ENCODE measurements at places on chromosomes 7 and 10.

DNA sequence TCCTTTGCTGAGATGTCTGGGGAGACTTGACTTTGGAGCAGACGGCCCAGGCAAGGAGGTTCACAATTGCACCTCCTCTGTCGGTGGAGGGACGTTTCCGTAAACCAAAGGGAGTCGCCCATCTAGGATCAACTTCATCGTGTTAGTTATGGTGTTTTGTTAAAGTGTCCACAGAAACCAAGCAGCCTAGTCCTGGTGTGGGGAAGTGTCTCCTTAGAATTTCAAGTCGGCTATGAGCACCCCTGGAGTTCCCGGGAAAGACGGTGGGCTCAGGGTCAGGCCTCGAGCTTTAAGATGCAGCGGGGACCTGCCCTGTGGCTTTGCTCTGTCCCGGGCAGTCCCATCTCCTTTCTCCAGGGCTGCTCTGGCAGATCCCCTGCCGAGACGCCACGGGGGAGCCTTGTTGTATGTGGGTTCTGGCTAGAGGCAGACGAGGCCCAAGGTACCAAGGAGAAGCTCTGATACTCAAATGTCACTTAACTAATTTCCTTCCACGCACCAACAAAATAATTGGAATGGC is 319.2 kb downstream of the ADARB2 start:
- DNase-seq, result no peak

DNA sequence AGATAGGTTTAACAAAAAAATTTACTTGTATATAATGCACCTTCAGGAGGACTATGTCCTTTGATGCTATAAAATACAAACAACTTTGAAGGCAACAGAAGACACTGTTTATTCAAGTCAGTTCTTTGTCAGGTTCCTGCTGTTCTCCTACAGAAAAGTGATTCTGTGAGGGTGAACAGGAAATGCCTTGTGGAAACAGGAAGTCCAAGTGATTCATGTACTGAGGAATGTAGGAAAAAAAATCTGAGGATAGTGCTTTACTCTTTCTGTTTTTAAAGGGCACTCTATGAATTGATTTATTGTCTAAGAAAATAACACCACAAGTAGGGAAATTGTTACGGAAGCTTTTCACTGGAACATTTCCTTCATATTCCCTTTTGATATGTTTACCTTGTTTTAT is 171.9 kb downstream of the HDAC9 start:
- DNase-seq, result peak; percentile 47

GRCh38 chr7:112201411-112201810 is 4.8 kb downstream of the DOCK4 start:
- peak; percentile 81 for DNase-seq

GRCh38 chr10:43299579-43299978 is 32.7 kb upstream of the RASGEF1A start:
- no peak for DNase-seq

GRCh38 chr7:140475747-140476333 is 3.5 kb downstream of the MKRN1 start:
- DNase-seq, result no peak

DNA sequence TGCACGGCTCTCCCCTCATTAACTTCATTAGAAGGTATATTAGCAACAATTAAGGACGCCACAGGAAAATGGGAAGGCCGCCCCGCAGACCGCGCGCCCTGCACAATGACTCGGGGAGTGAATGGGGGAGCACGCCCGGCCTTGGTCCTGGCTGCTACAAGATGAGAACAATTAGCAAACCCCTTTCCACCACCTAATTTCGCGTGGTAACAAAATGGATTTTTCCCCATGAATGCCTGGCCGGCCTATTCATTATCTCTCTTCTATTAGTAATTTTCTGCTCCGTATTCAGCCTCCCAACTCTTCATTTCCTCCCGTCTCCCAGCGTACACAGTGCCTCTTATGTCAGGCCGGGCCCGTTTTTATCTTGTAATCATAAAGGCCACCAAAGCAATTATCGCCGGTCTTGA is 346.9 kb downstream of the DNAJB6 start:
- no peak for DNase-seq

GRCh38 chr7:101867265-101867664 is 49.8 kb downstream of the CUX1 start:
- DNase-seq, result no peak

DNA sequence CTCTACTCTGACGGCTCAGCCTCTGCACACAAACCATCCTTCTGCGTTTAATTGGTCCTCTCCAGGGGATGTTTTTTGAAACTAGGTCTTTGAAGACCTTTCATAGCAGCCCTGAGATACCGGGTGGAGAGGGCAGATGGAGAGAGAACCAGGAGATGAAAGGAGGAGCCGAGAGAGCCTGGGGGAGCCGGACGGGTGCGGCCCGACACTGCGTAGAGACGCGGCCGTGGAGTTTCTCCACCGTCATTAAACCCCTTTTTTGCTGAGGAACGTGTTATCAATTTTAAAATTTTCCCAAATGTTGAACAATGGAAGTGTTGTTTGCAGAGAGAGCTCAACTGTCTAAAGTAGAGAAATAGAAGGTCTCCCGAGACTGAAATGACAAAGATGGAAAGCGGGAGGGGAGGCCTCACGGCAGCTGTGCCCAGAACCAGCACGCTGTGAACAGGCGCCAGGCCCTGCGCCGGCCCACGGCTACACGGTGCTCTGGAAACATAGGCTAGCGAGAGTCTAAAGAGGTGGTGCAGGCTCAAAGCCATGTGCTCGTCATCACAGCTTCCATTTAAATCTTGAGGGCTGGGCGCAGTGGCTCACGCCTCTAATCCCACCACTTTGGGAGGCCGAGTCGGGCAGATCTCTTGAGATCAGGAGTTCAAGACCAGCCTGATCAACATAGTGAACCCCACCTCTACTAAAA is 307.0 kb downstream of the PTPRN2 start:
- DNase-seq, result no peak

DNA sequence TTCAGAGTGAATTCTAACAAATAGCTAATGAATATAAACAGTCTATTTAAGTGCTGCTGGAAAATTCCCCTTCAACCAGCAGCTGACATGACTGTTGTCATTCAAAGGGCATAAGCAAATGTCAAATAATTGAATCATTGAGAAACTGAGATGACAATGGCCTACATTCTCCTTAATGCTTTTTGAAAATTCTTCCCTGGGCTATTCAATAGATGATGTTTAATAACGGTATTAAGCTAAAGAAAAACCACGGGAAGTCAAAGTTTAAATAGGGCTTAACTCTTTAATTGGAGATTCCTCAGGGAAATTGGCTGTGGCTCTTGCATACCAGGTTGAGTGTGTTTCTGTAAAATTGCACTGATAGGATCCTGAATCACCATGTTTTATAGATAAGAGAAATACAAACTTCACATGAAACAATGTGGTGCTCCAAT is 77.0 kb downstream of the ARL4A start:
- DNase-seq, result no peak

- DNase-seq, result no peak
These were observed 47.1 kb downstream of the MYOF start for GRCh38 chr10:93434991-93435491.

- peak; percentile 52 for DNase-seq
These were observed 83.2 kb downstream of the PDE1C start for GRCh38 chr7:31986878-31987518.

DNA sequence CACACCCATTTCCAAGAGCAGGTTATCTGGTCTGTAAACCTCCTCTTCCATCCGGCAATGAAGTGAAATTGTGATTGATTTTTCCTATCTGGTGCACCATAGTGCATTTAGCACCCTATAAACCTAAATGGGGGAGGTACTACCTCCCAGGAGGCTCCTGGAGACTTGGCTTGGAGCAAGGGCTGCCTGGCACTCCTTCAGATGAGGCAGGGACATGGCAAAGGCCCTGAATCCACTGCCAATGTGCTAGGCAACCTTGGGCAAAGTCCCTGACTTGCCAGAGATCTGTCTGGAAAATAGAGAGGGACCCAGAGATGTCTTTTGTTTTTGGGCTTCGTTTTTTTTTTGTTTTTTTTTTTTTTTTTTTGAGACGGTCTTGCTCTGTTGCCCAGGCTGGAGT is 6.7 kb upstream of the GRID1 start:
- no peak for DNase-seq

DNA sequence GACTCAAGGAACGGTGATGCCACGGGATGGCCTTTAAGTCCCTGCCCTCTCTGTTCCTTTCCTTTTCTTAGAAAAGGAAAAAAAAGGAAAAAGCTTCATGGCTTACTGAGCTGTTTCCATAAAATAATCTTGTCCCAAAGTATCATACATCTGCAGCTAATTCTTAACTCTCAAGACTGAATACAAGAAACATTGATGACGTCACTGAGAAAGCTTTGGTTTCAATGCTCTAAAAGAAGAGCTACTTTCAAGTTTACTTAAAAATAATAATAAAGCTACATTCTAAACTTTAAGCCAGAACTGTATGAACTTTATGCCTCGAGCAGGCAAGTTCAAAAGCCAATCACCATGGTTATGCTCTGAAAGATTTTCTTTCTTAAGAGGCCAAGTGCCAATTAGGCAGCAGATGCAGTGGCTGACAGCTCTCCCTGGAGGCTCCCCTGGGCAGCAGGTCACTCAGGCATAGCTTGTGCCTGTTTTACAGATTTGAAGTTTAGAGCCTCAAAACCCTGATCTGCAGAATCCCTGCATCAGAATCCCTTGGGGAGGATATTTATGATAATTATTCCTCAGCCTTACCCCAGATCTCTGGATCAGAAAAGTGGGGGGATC is 165.0 kb downstream of the CHN2 start:
- no peak for DNase-seq

GRCh38 chr10:129365767-129366402 is 101.2 kb upstream of the MGMT start:
- DNase-seq, result no peak

DNA sequence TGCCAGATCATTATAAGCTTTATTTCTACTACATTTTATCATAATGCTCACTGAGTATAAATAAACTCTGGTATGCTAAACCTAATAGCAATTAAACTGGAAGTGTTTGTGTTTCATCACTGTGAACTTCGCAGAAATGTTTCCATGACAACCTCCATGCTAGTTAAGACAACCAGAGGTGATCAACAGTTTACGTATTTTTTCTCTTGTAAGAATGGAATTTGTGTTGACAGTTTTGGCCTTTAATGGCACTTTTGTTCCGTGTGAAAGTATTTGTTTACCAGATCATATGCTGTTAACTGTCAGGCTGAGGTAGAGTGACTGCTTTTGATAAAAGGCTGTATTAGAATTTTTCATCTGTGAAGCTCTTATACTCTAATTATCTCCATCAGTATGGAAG is 212.1 kb upstream of the PPP1R3A start:
- DNase-seq, result no peak

GRCh38 chr7:22876986-22877729 is 54.5 kb upstream of the TOMM7 start:
- no peak for DNase-seq

GRCh38 chr10:45429790-45430189 is 55.8 kb downstream of the ALOX5 start:
- no peak for DNase-seq

DNA sequence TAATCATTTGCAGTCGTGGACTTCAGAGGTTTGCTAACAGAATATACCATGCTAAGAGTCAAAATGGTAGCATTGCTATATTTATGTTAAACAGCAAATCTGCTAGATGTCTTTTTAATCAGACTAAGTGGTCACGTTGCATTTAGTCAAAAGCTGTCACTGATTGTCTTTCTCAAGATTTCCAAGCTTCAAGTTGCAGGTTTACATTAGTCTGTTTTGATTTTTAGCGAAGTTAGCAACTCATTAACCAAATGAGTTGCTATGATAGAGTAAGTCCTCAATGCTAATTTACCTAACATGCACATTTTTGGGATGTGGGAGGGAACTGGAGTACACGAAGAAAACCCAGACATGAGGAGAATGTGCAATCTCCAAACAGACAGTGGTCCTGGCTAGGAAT is 653.2 kb downstream of the TNS3 start:
- DNase-seq, result no peak

GRCh38 chr7:91519241-91520158 is 255.3 kb downstream of the FZD1 start:
- peak; percentile 25 for DNase-seq

DNA sequence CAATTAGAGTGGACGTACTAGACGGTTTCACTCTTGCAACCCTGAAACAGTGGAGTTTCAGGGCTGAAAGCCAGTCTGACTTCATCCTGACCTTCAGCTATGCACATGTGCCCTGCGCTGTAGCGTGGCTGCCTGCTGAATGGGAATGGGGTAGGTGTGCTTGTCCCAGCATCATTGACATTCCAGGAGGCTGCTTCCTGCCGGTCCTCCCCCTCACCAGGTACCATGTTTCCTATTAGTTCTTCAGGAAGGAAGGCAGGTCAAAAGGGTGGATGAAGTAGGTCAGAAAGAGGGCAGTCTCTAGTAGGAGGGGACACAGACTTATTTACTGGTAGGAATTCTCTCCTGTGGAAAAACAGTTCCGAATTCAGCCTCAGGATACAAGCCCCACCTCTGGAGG is 551.8 kb upstream of the GALNT17 start:
- DNase-seq, result no peak

DNA sequence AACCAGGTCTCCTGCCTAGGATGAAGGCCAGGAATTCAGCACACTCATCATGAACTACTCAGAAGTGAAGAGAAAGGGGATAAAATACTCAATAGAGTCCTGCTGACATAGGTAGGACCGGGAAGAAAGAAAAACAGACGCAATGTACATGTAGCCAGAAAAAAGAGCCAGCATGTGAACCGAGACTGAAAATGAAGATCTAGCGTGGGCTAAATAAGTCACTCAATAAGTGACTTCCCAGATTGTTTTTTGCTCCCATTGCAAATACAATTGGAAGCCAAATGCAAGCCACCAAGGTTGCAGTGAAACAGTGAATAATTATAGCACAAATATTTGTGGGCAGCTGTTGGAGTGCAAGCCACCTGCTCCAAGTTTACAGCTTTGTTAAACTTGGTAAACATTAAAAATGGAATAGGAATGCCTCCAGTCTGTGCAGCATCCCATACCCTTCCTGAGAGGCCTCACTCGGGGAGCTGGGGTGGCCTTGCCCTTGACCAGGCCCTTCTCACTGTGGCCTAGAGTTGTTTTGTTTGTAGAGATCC is 34.7 kb upstream of the HPS1 start:
- DNase-seq, result no peak

- DNase-seq, result no peak
These were observed 58.5 kb upstream of the DNAJB6 start for GRCh38 chr7:157278167-157278790.

DNA sequence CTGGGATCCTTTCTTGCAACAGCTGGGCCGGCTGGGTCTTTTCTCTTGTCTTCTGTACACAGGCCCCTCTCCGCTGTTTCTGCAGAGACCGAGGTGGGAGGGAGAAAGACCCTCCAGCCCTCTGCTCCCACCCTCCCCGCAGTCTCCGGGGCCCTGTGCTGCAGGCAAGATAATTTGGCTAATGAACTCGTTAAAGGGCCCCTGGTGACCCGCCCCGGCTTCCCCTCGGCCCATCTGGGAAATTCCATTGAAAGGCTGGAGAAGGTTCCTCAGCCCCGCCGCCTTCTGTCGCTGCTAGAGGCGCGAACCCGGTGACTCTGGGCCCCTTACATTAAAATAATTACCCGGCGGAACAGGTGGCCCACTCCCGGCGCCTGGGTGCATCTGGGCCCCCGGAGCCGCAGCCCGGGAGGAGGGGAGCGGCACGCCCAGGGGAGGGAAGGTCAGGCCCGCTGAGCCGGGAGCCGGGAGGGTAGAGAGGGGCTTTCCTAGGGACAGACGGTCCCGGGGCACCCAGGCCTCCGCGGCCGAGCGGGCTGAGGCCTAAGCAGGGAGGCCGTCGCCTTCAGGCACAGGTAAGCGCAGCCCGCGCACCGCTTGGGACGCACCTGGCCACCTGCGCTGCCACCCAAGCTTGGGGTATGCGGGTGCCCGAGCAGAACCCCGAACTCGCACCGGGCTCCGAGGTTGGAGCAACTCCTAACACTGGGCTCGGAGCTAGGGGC is 7.3 kb upstream of the MNX1 start:
- DNase-seq, result no peak

- DNase-seq, result no peak
These were observed 26.4 kb upstream of the CCL24 start for GRCh38 chr7:75840029-75840428.

All from fibroblast of skin of left biceps (primary cell).